Activated CD4-positive, alpha-beta T cell treated with anti-CD3 and anti-CD28 coated beads, Interleukin-2, amount 50 U/mL, for 16 hours (primary cell): ENCODE measurements at places on chromosomes 16 and 17.

DNA sequence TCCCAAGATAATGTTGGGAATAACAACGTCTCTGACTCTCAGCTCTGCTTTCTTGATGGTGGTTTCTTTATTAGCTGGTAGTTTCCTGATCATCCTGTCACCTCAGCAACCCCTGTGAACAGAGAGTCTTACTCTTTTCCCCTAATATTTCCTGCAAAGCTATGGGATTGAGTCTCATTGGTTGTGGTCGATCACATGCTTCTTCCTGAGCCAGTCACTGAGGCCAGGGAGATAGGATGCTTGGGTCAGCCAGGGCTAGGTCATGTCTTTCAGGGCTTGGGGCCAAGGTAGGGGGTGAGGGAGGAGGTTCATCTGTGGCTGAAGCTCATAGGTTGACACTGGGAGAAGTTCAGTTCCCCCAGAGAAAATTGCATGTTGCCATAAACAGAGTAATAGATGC lies 114.3 kb downstream of the ABCC1 start:
- DNase-seq = peak; percentile 28

DNA sequence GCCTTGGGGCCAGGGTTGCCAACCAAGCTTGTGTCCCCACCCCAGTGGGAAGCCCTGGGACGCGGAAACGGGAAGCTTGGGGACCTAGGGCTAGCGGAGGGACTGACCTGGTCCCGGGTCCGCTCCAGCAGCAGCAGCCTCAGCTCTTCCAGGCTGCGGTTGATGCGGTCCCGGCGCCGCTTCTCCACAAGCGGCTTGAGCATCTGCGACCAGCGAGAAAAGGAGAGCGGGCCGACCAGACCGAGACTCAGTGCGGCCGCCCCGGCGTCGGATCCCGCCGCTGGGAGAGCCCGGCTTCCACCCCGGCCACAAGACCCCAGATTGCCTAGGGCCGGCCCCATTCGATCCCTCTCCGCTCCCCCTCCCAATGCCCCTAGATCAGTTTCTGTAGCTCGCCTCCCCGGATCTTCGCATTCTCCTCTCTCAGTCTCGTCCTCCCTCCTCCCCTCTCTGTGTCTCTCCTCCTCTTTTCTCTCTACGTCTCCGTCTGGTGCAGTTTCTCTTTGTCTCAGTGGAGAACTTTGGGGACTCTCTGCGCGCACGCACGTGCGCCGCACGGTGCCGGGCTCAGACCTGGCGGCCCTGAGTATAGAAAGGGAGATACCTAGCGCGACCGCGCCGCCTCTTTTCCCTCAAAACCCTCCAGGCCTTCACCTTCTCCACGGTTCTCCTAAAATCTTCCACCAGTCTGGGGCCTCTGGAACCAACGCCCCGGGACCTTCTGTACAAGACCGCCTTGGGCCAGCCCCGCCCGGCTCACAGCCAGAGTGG lies 797 bp downstream of the HES7 start:
- DNase-seq = peak; percentile 75

- DNase-seq = no peak
Measured at GRCh38 chr17:46063241-46063640, 64.2 kb downstream of the STH start.

DNA sequence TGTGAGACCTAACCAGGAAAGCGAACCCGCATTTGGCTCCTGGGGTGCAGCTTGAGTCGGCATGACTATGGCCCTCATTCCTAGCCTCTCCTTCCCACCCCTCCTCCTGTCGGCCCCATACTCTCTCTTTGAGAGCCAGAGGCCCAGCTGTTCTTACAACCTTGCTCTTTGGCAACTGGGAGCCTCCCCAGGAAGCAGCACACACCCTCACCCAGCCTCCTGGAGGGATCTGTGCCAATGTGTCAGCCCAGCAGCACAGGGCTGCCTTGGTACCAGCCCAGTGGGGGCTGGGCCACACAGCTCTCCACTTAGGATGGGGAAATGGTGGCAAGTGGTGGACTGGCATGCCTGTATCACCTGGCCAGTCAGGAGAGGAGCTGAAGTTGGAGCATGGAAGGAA lies 70.3 kb upstream of the LGALS9 start:
- DNase-seq = no peak

GRCh38 chr17:69908626-69909368 lies 166.2 kb upstream of the KCNJ16 start:
- no peak for DNase-seq

- no peak for DNase-seq
Measured at GRCh38 chr16:5024632-5025031, 9.1 kb downstream of the NAGPA start.

GRCh38 chr17:63774969-63775265 lies 947 bp downstream of the DDX42 start:
- peak; percentile 18 for DNase-seq

DNA sequence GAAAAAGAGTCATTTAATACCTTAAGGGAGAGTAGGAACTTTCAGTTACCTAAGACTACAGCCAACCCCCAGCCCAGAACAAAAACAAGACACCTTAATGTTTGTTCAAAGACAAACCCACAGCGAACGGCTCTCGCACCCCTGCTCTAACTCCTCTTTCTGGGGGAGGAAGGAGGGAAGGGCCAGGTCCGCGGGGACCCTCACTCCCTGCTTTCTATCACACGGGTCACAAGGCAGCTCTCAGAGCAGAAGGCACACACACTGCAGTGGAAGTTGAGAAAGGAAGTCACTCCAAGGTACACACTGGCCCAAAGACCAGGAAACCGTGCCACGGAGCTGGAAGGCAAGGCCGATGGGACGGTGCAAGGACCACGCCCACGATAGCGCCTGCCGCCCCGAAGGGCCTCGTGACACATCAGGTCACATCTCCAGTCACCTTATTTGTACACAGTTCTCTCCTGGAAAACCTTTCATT lies 10.0 kb downstream of the LITAFD start:
- no peak for DNase-seq

DNA sequence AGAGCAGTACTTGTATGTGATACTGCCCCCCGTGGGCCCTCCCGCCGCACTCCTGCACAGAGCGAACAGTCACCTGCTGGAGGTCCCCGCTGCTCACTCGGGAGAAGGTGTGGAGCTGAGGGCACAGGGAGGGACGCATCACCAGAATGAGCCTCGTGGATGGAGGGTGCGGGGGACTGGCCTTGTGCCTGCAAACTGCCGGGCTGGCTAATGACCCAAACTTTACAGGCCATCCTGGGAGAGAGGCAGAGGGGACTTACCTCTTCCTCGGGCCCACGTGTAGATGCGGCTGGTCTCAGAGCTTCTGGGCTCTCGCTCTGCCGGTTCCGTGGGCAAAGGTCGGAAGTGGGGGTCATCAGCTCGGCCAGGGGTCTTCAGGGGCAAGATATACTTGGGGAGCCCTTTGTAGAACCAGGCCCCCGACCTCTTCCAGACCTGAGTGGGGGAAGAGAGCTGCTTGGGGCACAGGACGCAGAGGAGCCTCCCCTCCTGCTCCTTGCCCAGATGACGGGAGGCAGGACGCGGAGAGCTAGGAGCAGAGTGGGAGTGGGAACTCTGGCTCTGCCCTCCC lies 65.5 kb upstream of the DOC2B start:
- DNase-seq = no peak

DNA sequence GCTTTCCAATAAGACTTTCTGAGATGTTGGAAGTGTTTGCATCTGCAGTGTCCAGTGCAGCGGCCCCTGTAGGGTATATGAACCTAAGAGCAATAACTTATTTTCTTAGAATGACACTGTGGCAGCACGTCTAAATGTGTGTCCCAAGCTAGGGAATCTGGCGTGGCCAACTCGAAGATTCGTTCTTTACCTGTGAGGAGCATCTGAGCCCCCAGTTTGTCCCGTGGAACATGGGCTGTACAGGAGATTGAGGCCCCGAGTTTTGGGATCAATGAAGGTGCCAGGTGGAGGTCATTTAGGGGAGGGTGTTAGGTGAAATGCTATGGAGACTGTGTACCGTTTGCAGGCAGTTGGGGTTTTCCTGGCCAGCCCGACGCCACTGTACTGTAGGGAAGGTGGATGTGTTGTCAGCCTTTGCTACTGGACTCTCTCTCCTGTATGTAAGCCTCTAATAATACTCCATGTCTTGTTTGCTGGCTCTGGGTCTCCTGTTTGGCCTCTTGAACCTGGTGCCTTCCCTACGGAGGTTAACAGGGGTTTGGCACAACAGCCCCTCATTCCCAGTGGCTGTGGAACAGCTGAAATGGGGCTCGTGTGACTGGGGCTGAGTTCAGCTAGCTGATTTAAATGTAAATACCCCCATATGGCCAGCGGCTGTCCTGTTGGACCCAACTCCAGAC lies 45.5 kb upstream of the SDK2 start:
- DNase-seq = no peak

DNA sequence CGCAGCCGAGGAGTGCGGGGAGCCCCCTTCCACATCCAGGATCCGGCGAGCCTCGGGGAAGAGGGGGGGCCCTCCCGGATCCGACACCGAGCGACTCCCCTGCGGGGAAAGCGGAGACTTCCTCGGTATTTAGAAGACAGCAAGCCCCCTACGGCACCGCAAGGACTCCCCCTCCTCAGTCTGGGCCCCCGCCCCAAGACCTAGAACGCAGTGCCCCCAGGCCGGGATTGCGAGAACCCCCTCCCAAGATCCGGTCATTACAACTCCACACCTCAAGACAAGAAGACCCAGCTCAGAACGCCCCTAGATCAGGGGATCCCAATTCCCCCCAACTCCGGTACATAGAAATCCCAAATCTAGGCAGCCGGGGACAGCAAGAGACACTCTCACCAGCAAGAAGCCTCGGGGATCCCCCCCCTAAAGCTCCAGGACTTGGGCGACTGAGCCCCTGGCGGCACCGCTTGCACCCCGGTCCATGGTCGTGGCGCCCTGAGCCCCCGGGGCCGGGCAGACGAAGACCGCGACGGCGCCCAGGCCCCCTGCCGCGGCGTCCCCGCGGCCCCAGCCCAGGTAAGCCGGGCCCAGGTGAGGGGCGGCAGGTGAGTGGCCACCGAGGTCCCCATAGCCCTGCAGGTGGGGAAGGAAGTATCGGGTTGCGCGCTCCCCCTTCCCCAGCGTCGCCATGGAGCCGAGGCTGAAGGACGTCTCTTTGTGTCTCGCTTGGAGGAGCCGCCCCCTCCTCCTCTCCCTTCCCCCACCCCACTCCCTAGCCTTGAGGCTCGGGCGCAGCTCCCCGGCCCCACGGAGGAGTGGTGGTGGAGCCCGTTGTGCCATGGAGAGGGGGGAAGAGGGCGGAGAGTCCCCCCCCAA lies 641 bp downstream of the SBK1 start:
- no peak for DNase-seq

DNA sequence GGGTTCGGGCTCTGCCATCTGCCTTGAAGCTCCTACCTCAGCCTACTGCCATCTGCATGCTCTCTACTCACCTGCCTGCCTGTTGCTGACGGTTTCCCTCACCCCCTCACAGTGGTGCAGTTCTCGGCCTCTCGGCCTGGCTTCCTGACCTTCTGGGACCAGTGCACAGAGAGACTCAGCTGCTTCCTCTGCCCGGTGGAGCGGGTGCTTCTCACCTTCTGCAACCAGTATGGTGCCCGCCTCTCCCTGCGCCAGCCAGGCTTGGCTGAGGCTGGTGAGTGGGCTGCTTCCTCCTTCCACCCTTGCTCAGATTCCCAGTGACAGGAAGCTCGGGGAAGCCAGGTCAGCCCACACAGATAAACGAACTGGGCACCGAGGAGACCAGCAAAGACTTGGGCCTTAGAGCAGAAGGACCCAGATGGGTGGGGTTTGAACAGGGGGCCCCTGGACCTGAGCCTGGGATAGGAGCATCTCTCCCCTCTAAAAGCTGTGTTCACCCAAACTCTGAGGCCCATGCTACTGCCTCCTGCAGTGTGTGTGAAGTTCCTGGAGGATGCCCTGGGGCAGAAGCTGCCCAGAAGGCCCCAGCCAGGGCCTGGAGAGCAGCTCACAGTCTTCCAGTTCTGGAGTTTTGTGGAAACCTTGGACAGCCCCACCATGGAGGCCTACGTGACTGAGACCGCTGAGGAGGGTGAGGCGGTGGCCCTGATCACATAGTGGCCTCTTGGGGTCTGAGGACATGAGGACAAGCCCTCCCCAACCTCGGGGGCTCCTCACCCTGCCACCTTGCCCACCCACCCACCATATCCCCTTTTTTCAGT lies 16.4 kb downstream of the RIPOR1 start:
- DNase-seq = no peak

- DNase-seq = no peak
Measured at GRCh38 chr16:73290258-73290657, 242.3 kb upstream of the ZFHX3 start.

- no peak for DNase-seq
Measured at GRCh38 chr16:65375651-65376050, 253.8 kb upstream of the CDH11 start.

DNA sequence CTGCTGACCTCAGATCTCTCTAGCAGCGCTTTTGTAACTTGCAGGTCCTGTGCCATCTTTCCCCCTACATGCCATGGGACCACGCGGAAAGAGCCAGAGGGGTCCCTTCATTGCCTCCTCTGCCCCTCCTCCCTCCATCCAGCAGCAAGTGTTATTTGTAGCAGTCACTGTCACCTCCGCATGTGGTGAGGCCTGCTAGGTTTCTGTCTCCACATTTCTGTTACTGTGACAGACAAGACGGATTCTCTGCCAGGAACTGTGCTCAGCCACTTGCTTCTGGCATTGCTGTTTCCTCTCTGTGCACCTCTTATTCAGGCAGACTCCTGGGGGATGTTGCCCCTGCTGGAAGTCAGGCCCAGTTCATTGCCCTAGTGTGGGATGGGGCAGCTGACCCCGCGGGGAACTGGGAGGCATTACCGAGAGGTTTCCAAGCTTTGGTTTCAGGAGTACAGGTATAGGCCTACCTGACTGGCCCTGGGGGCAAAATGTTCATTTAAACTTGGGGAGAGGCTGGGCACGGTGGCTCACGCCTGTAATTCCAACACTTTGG lies 61.2 kb downstream of the RAB11FIP4 start:
- no peak for DNase-seq

DNA sequence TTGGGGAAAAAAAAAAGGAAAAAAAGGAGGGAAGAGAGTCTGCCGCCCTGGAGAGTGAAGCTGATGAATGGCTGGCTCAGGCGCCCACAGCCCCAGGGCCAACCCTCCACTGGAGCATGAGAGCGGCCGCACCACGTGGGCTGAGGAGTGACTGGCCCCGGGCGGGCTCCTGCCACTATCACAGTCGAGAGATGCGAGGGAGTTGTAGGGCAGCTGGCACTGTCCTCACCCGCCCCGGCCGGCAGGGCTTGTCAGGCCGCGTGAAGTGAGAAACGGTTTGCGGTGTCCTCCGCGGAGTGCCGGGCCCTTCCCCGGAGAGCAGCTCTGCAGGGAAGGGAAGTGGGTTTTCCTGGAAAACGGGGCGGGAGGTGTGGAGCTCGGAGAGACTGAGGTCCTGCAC lies 45.9 kb downstream of the JPH3 start:
- DNase-seq = no peak

DNA sequence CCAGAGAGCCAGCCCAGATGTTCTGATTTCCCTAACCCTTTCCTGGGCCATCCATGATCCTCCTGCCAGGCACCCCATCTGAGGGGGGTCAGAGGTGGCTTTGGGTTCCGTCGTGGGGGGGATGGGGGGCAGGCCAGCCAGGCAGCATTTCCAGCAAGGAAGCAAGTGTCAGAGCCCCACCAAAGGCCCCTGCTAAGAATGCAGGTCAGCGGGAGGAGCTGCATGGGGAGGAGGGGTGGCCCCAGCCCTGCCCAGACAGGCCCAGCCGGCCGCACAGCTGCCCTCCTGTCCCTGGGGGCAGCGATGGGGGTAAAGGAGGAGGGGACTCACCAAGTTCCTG lies 2.3 kb upstream of the SCRN2 start:
- DNase-seq = no peak
